Stimulated activated CD4-positive, alpha-beta T cell treated with anti-CD3 and anti-CD28 coated beads, Interleukin-15, amount 100 ng/mL, for 1 hour (primary cell): ENCODE measurements at places on chromosomes 6 and 20.

GRCh38 chr20:41143354-41143753, 6.0 kb downstream of the PLCG1 start:
- no peak for DNase-seq

DNA sequence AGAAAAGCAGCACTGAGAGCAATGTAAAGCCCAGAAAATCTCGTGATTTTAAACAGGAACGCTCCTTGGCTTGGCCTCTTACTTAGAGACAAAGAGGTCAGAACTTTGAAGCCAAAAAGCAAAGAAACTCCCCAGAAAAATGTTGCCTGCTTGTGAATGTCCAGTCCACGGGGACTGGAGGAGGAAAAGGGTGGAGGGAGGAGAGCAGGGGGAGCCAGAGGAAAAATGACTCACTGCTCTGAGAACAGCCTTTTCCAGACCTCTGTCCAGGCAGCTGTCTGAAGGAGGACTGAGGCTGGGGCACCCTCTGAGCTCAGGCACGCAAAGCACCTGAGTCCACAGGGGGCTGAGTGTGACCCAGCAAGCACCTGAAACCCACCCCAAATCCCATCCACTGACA, 64.7 kb downstream of the TRAM2 start:
- no peak for DNase-seq

DNA sequence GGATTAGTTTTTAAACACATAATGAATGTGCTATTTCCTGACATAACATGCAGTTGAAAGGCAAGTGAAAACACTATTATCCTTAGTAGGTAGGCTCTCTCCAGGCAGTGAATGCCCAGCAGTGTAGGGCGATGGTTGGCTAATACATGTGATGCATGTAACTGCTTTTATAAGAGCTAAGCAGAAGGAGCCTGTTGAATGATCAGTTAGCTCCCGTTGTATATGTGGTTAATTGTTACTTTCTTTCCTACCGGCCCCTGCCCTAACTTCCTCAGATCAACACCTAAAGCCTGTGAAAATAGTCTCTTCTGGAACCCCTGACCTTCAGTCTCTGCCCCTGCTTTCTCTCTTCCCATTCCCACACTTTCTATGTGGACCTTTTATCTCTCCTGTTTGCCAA, 10.5 kb downstream of the SOX4 start:
- no peak for DNase-seq

DNA sequence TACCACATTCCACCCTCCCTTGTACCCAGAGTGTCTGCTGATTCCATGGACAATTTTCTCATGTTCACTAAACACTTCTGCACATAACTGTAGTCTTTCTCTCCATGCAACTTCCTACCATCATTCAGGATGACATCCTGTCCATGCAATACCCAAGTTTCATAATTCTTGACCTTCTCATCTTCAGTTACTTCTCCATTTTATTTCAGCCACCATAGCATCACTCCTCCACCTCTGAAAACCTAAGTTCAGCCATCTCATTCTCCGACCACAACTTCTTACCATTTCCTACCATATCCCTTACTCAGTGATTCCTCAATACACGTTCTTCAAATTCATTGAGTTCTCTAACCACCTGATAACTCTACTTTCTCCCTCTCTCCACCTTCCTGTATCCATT, 216.5 kb upstream of the TENT5A start:
- no peak for DNase-seq

DNA sequence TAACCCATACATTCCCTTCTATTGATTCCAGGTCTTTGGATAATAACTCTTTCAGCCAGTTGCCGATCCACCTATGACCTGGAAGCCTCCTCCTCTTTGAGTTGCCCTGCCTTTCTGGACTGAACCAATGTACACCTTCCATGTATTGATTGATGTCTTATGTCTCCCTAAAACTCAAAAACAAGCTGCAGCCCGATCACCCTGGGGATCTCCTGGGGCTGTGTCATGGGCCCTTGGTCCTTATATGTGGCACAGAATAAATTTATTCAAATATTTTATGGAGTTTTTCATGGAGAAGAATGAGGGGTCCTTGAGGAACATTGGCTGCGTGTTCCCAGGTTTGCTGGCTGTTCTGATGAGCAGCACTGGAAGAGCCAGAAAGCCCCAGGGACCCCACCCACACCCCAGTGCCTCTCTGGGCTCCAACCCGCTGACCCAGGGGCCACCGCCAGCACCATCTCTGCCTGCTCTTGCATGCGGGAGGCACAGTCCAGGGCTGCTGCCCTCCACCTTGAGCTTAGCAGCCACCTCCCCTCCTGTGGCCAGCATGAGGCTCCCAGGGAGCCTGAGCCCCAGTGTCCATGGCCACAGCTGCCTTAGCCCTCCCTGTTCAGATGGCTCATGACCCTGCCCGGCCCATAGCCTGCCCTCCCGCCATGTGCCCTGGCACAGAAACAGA, 36.5 kb upstream of the CST7 start:
- DNase-seq = no peak

GRCh38 chr6:107493158-107494057, 3.5 kb downstream of the SOBP start:
- no peak for DNase-seq

DNA sequence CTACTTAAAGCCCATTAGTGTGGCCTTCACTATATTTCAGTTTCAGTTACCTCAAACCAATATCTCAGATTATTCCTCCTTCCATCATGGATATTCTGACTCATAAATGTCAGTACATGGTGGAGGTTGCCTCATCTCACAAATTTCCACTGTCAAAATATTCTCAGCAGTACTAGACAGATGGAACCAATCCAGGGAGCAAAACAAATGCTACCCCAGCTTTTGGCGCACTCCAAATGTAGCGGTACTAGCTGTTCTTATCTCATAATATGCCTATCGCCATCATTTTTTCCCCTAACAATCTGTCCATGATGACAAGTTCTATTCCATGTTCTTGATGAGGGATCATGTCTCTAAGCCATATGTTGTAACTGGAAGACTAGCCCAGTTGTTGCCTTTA, 1026.1 kb downstream of the KIF16B start:
- no peak for DNase-seq

DNA sequence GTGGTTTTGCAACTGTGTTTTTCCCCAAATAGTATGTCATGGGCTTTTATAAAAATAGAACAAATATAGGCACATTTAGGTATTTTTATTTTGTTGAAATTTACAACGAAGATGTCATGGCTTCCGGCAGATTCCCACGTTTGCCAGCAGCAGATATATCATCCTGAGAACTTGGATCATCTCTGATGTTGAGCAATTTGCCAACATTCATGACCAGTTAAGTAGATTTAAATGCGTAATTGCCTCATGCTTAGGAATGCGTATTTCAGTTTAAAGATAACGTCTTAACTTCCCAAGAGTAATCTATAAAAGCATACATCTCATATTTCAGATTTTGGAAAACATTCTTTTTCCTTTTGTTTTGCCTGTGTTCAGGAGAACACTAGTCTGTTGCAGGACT, 457.8 kb downstream of the QKI start:
- DNase-seq = no peak

DNA sequence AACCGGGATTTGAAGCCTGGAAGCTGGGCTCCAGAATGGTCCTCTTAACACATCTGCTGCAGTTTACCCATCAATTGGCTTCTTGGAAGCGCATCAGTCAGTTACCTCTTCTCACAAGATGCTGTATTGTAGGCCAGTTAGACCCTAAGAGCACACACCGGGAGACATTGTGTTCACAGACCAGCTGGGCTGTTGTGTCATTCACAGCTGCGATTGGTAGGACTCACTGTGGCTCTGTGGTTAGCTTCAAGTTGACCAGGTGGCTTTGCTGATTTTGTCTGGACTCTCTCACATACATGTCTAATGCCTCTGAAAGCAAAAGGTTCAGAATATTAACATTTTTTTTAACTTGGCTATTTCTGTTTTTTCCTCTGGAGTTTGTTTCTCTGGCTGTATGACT, 64.8 kb downstream of the SNX9 start:
- no peak for DNase-seq

- peak; percentile 71 for DNase-seq
These were observed 33.2 kb downstream of the NT5E start for GRCh38 chr6:85482905-85483700.

DNA sequence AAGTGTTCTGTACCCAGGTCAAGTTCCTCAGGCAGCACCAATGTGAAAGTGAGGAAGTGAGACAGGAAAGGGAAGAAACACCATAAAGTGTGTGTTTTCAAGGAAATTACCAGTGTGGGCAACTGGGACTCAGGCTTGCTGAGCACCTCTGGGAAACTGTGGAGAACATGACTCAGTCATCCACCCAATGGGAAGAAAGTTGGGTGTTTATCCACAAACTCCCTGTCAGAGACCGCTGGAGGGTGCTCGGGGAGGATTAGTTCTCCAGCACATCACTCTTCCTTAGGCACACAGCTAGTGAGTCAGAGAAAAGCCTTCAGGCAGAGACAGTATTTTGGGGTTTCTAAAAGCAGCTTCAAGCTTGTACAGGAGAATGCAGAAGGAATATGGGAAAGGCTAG, 93.6 kb downstream of the PCSK2 start:
- DNase-seq = no peak

DNA sequence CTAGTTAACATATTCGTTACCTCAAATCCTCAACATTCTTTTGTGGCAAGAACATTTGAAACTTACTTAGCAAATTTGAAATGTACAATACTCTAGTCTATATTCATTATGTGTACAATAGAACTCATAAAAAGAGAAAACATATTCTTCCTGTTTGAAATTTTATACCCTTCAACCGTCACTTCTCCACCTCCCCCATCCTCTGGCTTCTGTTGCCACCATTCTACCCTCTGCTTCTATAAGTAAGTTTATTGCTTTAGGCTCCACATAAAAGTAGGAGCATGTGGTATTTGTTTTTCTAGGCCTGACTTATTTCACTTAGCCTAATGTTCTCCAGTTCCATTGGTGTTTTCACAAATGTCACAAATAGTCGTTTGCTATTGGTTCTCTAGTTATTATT, 205.3 kb downstream of the TENT5A start:
- DNase-seq = no peak

DNA sequence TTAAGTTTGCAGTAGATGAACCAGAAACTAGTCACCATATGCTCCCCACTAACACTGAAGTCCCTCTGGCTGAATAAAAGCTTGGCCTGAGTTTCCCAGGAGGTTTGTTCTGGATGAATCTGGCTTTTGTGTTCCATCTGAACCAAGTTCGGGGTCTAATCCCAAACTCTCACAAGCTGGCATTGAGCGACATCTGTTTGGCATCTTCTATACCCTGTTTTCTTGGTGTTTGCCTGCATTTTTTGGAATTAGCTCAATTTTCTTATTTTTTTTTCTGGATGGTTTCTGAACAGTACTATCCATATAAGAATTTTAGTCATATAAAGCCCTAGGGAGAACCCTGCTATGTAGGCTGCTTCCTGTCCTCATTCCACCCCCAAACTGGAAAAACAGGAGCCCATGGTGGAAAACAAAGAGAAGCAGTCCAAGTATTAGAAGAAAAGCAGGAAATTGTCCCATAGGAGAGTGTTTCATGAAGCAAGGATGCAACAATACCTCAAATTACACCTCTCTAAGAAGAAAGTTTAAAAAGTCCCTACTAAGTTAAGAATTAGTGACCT, 737.1 kb downstream of the DHX35 start:
- no peak for DNase-seq

- DNase-seq = no peak
These were observed 229.7 kb upstream of the ASCC3 start for GRCh38 chr6:101110814-101111213.

DNA sequence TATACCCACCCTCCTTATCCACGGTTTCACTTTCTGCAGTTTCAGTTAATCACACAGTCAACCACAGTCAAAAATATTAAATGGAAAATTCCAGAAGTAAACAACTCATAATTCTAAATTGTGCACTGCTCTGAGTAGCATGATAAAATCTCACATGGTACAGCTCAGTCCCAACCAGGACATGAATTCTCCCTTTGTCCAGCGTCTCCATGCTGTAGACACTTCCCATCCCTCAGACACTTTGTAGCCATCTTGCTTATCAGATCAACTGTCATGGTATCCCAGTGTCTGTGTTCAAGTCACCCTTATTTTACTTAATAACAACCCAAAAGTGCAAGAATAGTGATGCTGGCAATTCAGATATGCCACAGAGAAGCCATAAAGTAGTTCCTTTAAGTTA, 94.7 kb downstream of the PDE10A start:
- DNase-seq = no peak

GRCh38 chr6:160348223-160349019, at the start of gene SLC22A3:
Gene SLC22A3, plus strand, starts transcription at chr6:160348378. Its CDS starts 42 bp downstream, at chr6:160348420.
- DNase-seq = no peak

DNA sequence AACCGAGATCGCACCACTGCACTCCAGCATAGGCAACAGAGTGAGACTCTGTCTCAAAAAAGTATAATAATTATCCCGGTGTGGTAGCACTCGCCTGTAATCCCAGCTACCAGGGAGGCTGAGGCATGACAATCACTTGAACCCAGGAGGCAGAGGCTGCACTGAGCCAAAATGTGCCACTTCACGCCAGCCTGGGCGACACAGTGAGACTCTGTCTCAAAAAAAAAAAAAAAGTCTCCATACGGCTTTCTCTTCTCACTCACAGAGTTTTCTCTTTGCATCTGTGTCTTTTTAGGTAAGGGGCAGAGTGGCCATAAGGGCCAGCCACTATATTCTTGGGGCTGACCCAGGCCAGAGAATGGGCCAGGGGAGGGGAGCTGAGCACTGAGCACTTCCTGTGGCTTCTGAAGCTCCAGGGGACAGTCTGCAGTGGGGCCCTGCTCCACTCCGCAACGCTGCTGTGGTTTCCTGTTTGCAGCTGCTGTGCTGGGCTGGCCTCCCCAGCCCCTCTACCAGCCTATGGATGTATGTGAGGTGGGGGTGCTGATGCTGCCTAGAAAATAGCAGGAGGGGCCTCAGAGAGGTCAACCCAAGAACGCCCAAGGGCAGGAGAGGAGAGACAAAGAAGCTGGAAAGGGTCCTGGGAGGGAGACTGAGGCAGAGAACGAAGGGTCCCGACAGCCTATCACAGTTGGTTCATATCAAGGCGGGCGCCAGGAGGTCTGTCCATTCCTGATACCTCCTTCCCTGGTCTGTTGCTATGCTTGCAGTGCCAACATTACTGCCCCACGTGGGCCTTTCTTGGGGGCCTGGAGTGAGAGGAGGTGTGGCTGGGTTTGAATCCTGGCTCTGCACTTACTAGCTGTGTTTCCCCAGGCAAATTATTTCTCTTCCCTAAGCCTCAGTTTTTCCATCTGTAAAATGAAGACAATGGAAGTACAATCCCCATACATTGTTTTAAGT, 16.0 kb downstream of the SLA2 start:
- DNase-seq = no peak

- DNase-seq = no peak
These were observed 27.3 kb upstream of the LAMA2 start for GRCh38 chr6:128855581-128856085.

- DNase-seq = no peak
These were observed 142.6 kb upstream of the HMGN3 start for GRCh38 chr6:79377047-79377446.
